Stimulated activated CD4-positive, alpha-beta T cell treated with anti-CD3 and anti-CD28 coated beads, Interleukin-1b, Interleukin-23, amount 100 ng/mL, for 24 hours (primary cell): ENCODE measurements at places on chromosomes 2 and 18.

DNA sequence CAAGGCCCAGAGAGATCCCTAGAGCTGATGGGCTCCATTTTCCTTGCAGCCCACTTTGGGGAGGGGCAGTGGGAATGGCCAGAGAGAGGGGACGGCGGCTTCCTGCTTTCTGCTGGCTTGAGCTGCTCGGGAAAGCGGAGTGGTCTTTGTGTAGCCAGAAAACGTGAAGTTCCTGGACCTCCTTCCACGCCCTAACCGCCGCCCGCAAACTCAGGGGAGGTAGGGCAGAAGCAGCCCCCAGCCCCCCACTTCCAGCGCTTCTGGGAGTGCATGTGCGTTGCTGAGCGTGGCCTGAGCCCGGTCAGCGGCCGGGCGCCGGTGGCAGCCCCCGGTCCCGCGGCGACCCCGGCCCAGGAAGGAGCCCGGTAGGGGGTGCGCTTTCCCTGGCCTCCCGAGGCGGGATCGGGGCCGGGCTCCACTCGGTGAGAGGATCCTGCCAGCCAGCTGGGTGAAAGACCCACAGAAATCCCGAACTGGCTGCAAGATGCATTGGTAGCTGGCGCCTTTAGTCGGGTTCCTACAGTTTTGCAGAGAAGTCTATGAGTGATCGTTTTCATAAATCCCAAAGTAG lies 25.3 kb upstream of the BOD1L2 start:
- DNase-seq, result no peak

DNA sequence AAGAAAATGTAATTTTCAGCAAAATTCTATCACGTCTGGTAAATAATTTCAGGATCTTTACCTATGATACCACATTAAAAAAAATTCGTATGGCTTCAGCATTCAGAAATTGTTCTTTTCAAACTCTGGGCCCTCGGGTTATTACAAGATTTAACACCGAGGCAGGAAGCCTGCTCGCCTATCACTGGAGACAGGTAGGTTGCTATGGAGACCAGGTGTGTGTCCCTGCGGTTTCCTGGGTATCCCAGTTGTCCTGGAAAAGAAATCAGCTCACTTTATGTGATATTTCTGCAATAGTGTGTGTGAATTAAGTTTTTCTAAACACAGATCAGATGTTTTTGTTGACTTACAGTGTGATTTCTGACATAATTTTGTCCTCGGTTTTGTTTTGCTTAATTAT lies 14.2 kb downstream of the HPCAL1 start:
- DNase-seq, result no peak

DNA sequence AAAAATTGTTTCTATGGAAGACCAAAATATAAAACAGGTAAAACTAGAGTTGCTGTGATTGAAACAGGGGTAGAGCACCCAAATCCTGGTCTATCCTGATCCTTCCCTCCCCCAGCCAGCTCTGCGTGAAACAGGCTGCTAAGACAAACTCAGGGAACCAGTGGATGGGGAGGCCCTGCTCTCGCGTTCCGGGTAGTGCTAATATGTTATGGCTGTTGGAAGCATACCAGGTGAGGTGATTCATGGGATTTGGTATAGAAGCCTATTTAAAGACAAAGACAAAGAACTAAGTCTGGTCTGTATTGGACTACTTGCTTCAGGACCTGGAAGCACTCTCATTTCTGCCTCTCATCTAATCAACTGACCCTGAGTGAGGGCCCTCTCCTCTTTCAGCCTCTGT lies 63.0 kb upstream of the CCBE1 start:
- DNase-seq, result no peak

DNA sequence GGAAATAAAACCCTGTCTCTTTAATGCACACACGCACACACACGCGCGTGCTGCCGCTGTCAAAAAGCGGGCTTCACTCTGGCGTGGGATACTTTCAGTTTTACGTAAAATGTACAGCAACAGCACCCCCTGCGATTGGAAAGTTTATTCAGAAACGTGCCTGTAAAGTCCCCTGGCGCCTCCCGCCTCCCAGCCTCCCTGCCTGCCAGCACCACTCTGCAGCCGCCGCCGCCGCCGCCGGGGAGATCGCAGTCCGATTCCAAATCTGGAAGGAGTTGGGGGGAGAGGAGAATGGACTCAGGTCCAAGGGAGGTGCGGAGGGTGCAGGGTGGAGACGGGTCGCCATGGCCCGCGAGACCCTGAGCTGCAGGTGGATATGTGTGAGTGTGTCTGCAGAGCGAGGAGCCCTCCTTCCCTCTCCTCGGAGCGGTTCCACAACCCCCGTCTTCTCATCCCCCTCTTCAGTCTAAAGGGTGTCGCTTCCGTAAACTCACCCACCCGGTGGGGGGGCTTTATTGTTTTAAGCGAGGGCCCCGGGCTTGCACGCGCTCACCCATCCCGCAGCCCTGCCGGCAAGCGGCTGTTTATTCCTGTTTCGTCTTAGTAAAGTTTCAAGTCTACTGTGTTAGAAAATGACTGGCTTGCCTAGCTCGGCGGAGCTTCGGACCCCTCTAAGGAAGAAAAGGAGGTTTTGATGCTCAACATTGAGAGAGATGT lies 1.8 kb upstream of the BCL11A start:
- peak; percentile 51 for DNase-seq

- no peak for DNase-seq
These were observed 82.5 kb downstream of the THNSL2 start for GRCh38 chr2:88252646-88253045.

DNA sequence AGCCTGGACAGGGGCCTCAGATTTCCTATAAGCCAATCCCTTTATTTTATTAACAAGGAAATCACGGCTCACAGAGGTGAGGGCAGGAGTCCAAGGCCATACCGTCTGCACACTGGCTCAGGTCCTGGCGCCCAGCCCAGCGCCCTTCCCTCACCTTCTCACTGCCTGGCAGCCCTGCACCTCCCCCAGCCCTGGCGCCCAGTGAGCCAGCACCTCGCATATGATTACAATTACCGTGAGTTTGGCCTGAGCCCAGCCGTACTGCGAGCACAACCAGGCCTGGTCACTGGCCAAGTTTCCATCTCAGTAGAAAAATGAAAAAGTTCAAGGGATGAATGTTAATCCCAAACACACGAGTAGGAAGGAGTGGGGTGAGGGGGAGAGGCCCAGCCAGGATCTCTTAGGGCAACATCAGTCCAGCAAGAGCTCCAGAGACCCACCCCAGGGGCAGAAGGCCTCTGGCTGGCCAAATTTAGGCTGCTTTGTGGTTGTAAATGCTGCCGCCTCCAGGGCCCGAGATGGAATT lies 68.4 kb downstream of the MCFD2 start:
- DNase-seq, result no peak

DNA sequence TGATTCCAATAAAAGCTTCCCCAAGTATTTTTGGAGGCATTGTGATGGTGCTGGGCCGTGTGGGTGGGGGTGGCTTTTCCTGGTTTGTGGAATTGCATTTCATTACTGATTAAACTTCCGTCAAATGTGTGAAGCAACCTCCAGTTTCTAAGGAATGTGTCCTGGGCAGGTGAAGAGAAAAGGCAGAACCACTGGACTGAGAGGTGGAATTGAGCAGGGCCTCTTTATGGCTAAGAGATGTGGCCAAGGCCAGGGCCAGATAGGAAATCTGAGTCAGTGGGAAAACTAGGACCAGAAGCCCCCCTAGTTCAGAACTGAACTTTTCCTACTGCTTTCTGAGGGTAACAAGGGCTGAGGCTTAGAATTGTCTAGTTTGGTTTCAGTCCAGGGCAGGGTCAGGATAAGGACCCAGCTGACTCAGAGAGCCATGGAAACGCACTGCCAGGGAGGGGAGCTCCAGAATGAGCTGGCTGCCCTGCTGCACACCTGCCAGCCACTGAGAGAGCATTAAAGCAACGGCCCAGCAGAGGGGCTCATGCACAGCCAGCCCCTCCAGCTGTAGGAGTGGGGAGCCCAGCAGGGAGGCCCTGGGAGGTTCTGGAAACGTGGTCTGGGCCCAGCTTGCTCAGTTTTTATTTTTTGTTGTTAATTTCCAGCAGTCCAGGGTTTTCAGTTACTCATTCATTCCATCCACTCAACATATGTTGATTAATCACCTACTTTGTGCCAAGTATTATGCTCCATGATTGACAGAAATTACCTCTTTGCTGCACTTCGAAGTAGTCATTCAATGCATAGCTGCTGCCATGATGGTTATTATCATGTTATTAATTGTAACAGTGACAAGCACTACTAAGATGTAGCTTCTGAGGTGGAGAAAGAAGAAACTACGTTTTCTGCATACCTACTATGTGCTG lies 156.1 kb downstream of the MSH2 start:
- DNase-seq, result no peak

DNA sequence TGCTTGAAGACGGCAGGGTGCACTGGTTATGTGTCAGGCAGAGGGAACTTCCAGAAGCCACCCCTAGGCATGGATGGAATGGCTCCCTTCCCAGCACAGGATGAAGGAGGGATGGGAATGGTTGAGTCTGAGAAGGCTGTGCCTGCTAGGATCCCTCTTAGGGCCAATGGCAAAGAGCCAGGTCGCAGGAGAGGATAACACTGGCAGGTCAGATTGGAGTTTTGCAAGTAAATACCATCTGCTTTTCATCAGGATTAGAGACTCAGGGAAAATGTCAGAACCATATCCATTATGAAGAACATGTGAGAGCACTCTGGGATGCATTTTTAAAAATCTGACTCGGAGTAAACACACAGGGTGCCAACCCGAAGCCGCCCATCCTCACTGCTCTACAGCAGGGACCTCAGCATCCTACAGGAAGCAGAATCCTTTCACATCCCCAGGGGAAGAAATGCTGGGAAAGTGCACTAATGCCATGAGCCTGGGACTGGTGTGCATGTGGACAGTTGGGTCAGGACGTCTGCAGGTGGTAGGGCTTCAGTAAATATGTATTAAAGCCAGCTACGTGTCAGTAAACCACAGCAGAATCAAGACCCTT lies 139.9 kb downstream of the MYT1L start:
- no peak for DNase-seq

DNA sequence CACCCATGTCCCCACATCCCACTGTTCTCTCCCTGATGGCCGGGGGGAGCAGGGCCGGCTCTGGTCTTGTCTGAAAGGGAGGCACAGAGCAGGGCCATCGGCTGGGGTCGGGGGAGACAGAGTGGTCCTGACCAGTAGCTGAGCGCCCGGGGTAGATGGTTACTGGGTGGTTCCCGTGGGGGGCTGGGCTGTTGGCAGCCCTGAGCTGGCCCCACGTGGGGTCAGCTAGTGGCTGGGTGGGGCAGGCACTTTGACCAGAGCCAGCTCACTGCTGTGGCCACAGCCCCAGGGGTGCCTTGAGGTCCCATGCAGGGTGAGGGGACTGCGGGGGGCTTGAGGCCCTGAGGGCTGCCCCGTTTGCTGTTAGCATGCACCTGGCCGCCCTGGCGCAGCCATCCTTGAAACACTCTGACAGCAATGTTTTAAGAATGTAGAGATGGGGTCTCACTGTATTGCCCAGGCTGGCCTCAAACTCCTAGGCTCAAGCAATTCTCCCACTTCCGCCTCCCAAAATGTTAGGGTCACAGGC lies 12.3 kb upstream of the NEU4 start:
- DNase-seq, result no peak

GRCh38 chr2:46257476-46257875 lies 39.7 kb upstream of the EPAS1 start:
- DNase-seq, result no peak

DNA sequence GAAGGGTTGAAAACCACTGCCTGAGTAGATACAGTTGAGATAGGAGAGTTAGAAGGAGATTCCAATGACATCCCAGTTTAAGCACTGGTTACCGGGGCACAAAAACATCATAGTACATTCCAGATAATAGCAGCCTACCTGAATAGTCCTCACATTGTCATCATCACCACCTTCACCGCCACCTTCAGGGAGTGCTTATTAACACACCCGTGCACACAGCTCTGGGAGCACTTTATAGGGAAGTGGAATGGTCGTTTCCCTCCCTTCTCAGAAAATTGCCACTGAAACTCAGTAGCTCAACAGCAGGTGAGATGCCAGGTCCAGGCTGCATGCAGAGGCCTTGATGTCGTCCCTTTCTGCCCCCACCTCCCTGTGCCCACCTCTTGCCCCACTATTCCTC lies 8.2 kb downstream of the SERPINB7 start:
- DNase-seq, result no peak

DNA sequence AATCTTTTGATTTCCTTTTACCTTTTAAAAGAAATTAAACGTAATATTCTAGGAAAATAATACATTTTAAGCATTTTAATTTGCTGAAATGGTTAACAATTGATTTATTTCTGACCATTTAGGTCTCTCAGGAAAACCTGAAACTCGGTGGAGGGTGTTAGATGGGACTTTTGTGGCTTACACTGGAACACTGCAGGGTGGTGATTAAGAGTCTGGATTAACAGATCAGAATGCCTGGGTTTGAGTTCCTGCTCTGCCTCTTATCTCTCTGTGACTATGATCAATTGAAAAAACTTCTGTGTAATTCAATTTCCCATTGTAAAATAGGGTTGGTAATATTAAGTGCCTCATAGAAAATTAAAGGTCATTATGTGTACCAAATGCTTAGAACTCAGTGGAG lies 168.7 kb downstream of the UBE2E3 start:
- DNase-seq, result no peak

- DNase-seq, result no peak
These were observed 55.4 kb downstream of the BOLA3 start for GRCh38 chr2:74092275-74092674.

DNA sequence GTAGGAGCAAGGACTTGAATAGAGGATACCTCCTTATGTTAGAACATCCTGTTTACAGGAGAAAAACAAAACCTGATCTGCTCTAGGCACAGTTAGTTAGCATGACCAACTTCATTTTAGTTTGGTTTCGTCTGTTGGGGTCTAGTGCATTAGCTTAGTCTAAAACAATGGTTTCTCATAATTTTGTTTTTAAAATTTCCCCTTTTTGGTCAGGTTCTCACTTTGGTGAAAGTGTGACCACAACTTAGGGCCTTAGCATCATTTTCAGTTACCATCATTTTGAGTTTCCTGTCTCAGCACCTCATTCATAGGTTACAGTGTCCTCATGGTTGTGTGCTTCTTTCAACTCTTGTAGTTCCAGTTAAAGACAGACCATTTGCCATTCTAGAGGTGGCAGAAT lies 1277.0 kb upstream of the SLC39A10 start:
- no peak for DNase-seq

GRCh38 chr2:95225658-95226057 lies 18.3 kb downstream of the ZNF892 start:
- DNase-seq, result no peak

- DNase-seq, result no peak
These were observed 800.3 kb upstream of the RAB6C start for GRCh38 chr2:129179199-129179598.
